ENCODE measurements at places on chromosomes 6 and 20. TPM values are rescaled to one million over a fixed set of nuclear protein-coding genes. Genes with fewer than 3 reads are reported as not detected.

The SNAI1 gene
- total RNA-seq = 4.3 TPM

The DOK5 gene
- 16.9 TPM for total RNA-seq

GRCh38 chr20:61253264-61253639, 1.2 kb downstream of the CDH4 start:
- H3K4me3 ChIP-seq = no peak overlapping the region
- peaks cover 22% of the 10 kb centered on the region for H3K4me1 ChIP-seq
- no peak overlapping the region for H3K27ac ChIP-seq
- H3K36me3 ChIP-seq = no peaks in the 10 kb centered on the region
- no peaks in the 10 kb centered on the region for H3K27me3 ChIP-seq

GRCh38 chr6:147441751-147442150, 66.7 kb upstream of the SAMD5 start:
- no peak overlapping the region for H3K4me3 ChIP-seq
- H3K36me3 ChIP-seq = no peaks in the 10 kb centered on the region
- H3K27me3 ChIP-seq = no peaks in the 10 kb centered on the region
- H3K27ac ChIP-seq = no peak overlapping the region

DNA sequence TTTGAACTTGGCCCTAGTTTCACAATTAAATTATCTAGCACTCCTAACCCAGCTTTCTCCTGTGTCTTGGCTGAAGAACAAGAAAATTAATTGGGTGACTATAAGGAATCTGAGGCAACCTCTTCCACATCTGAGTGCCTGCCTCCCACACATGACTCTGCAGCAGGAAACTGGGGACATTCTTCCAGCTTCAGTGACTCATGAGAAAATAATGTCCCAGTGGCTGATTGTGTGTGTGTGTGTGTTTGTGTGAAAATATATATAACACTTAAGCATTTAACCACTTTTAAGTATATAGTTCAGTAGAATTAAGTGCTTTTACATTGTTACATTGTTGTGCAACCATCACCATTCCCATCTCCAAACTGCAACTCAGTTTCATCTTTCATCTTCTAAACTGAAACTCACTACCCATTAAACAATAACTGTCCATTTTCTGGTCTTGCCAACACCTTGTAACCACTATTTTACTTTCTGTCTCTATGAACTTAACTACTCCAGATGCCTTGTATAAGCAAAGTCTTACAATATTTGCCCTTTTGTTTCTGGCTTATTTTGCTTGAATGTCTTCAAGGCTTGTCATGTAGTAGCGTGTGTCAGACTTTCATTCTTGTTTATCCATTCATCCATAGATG, 8.7 kb downstream of the TRIM38 start:
- H3K27me3 ChIP-seq = no peaks in the 10 kb centered on the region
- peak; percentile 73 for DNase-seq
- peaks cover 32% of the 10 kb centered on the region for H3K4me1 ChIP-seq
- peak overlapping the region; percentile 31 for H3K27ac ChIP-seq
- no peak overlapping the region for H3K4me3 ChIP-seq

GRCh38 chr20:17932396-17932795, 36.2 kb downstream of the SNX5 start:
- peaks cover 16% of the 10 kb centered on the region for H3K4me1 ChIP-seq
- no peaks in the 10 kb centered on the region for H3K36me3 ChIP-seq
- no peak for DNase-seq
- no peaks in the 10 kb centered on the region for H3K27me3 ChIP-seq

GRCh38 chr20:48782053-48782452, 45.7 kb downstream of the PREX1 start:
- no peaks in the 10 kb centered on the region for H3K27me3 ChIP-seq
- DNase-seq = no peak
- no peaks in the 10 kb centered on the region for H3K36me3 ChIP-seq
- H3K4me3 ChIP-seq = no peak overlapping the region
- no peaks in the 10 kb centered on the region for H3K4me1 ChIP-seq
- no peak overlapping the region for H3K27ac ChIP-seq

GRCh38 chr6:142372348-142372747, 70.5 kb downstream of the ADGRG6 start:
- H3K4me1 ChIP-seq = no peaks in the 10 kb centered on the region
- no peak overlapping the region for H3K27ac ChIP-seq
- no peaks in the 10 kb centered on the region for H3K27me3 ChIP-seq
- no peak overlapping the region for H3K4me3 ChIP-seq
